ENCODE measurements at places on chromosomes 3 and 15.

DNA sequence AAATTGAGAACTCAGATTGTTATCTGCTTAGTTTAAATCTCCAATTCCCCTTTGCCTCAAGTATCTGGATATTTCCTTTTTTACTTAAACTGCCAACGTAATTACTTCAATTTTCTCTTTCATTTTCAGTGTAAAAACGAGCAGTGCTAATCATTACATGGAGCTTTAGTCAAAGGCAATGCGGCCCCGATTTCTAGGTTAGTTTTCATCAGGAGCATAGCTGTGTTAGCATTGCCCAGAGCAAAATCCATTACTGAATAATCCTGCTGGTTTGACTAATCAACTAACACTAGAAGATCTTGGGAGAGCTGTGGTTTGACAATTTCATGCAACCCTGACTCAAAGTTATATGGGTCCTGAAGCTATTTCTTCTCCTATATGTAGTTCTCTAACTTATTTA is 46.2 kb downstream of the ZPLD1 start:
- DNase-seq, result no peak

DNA sequence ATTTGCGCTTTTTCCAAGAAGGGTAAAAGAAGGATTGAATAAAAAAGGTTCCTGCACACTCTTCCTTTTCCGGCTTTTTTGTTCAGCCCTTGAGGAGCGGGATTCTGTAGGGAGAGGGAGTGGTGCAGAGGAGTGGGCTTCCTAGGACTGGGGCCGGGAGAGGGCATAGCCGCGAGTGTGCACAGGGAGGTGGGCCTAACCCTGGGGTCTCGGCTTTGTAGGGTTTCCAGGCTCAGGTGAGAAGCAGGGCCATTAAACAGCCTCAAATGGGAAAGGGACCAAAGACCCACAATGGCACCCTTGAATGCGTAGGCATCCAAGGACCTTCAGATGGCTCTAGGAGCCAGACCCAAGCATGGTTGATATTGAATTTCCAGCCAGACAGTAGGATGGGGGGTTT is 35.4 kb upstream of the RAB6B start:
- no peak for DNase-seq

GRCh38 chr15:77706482-77707244 is 74.0 kb upstream of the LINGO1 start:
- DNase-seq, result no peak

DNA sequence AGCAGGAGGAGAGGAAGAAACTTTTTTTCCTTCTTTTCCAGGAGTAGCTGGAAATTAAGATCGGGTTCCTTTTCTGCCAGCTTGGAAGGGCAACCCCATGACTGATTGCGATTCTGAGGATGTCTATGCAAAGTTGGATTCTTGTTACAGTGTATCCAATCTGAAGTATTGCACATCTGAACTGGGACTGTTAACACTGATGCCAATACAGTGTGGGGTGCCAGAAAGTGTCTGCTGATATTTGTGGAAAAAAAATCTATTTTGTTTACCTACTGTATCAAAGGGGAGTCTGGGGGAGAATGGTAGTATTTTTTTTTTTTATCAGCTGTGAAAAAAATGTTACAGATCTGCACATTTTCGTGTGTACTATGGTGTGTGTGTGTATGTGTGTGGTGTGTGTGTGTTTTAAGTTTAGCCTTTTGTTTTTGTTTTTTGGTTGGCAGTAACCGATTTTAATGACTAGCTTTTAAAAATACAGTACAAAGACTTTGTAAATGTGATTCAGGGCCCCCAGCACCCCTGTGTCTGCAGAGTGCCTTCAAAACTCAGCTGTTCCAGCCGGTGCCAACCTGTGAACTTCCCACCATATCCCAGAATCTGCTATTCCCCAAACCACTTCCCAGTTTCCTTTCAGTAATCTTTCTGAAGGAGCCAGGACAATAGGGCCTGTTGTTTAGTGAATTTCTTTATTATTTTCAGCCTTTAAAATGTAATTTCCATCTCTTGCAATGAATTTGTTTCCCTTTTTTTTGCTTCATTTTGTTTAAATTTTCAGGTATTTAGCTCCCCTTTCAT is 1.9 kb downstream of the RAP2B start:
- no peak for DNase-seq

GRCh38 chr3:76514836-76515235 is 525.1 kb upstream of the ROBO2 start:
- no peak for DNase-seq

GRCh38 chr3:52174896-52175295 is 20.7 kb upstream of the POC1A start:
- no peak for DNase-seq

Data from Panc1 (cell line).